Breast epithelium (tissue), 4 donors: ENCODE measurements at places on chromosomes 12 and 14. TPM values are rescaled to one million over a fixed set of nuclear protein-coding genes. Genes with fewer than 3 reads are reported as not detected.

MNAT1 gene
- 70.4 TPM for total RNA-seq

DAAM1 gene
- 50.1 TPM for total RNA-seq

GRCh38 chr12:79326222-79326621 lies 364.5 kb downstream of the PAWR start:
- no peak overlapping the region for H3K4me3 ChIP-seq
- no peak overlapping the region for H3K27ac ChIP-seq
- DNase-seq: no peak
- H3K4me1 ChIP-seq: no peaks in the 10 kb centered on the region

- H3K4me1 ChIP-seq: no peaks in the 10 kb centered on the region
- no peaks in the 10 kb centered on the region for H3K27me3 ChIP-seq
- no peak overlapping the region for H3K4me3 ChIP-seq
- DNase-seq: no peak
- H3K27ac ChIP-seq: no peak overlapping the region
- no peaks in the 10 kb centered on the region for H3K36me3 ChIP-seq
Measured at GRCh38 chr14:69880893-69881292, 1.7 kb downstream of the SMOC1 start.

DNA sequence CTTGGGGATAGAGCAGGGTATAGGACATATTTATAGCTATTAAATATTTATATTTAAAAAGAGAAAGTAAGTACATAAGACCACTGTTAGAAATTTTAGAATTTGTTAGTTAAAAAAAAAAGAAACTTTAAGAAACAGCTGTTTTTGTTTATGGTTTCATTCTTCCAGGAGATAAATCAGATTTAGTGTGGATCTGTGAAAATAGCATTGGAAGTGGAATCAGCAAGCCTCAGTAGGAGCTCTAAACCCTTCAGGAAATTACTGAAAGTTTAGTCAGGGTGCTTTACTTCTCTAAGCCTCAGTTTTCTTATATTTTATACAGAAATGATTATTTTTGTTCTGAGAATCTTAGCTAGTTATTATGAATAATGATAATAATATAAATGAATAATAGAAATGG lies 316.0 kb upstream of the NOVA1 start:
- H3K27ac ChIP-seq: no peak overlapping the region
- H3K27me3 ChIP-seq: no peaks in the 10 kb centered on the region
- H3K36me3 ChIP-seq: no peaks in the 10 kb centered on the region
- H3K4me3 ChIP-seq: no peak overlapping the region
- no peaks in the 10 kb centered on the region for H3K4me1 ChIP-seq

- H3K4me1 ChIP-seq: no peaks in the 10 kb centered on the region
- no peaks in the 10 kb centered on the region for H3K27me3 ChIP-seq
- DNase-seq: no peak
- H3K36me3 ChIP-seq: no peaks in the 10 kb centered on the region
- H3K4me3 ChIP-seq: no peak overlapping the region
Measured at GRCh38 chr12:116677202-116677661, 60.6 kb downstream of the SPRING1 start.
